ENCODE measurements at places on chromosomes 2 and 18. TPM values are rescaled to one million over a fixed set of nuclear protein-coding genes. Genes with fewer than 3 reads are reported as not detected.

DNA sequence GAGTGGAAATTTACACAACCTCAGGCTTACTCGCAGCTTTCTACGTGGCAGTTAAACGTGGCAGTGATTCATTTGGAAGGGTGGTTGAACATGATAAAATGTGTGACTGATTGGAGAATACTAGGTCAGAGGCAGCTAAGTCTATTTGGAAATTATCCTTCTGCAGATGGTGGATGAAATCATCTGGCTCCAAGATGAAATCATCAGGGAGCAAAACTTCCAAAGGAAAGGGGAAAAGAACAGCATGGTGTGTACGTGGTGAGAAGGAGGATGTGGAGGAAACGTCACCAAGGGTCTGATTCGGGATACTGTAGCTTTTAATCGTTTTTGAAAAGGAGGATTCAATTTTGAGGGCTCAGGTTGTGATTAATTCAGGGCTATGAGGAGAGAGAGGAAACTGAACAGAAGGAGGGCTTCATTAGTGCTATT is 47.9 kb downstream of the COL3A1 start:
- DNase-seq, result peak; percentile 30

GRCh38 chr18:498931-499775 is 1.3 kb downstream of the COLEC12 start:
- DNase-seq, result peak; percentile 64

DNA sequence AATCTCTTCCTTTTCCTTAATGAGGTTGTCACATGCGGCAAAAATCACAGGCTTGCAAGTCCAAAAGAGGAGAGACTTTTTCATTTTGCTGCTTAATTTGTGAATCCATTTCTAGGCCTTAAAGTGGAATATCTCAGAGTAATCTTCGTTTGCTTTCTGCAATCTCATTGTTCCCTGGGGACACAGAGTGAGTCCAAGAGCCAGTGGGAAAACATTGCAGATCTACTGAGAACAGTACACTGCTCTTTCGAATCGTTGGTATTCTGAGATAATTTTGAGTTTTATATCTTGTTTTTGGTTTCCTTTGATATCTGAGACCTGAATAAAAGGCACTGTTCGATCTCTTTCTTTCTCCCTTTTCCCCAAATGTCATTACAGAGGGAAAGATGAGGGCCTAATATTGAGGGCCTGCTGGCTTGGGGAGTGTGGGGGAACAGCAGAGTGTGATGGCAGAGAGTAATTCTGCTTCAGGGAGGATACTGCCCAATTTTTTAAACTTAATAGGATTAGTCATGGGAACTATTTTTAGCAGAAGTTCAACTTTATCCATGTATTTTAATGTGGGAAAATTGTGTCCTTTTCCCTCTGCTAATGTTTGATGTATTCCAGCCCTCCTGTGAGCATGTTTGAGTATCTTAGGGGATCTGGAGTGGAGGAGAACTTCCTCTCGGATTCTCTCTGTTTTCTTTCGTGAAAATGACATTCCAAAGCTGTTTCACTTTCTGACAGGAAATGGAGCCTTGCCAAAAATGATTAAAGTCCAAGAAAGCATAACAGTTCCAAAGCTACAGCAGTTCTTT is 418.2 kb upstream of the ZEB2 start:
- peak; percentile 87 for DNase-seq

DNA sequence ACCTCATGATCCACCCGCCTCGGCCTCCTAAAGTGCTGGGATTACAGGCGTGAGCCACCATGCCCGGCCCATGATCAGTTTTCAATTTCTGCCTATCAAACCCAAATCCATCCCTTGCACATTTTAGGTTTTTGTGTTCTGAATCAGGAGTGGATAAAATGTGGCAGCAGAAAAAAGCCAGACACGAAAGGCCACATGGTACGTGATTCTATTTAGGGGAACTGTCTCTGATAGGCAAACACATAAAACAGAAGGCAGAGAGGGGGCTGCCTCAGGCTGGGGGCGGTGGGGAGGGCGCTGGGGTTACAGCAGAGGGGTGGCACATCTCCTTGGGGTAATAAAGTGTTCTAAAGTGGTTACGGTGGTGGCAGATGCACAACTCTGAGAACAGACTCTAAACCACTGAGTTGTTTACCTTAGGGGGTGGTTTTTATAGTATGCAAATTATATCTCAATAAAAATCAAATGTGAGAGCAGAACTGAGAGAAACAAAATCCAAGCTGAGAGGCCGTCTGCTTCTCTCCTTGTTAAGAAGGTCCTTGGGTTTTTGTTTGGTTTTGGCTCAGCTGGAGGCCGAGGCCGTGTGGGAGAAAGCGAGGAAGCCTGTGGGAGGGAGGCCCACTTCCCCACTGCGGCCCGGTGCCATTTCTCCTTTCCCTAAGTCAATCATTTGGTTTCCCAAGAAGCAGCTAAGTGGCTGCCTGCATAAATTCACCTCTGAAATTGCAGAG is 78.0 kb downstream of the SOWAHC start:
- no peak for DNase-seq

DNA sequence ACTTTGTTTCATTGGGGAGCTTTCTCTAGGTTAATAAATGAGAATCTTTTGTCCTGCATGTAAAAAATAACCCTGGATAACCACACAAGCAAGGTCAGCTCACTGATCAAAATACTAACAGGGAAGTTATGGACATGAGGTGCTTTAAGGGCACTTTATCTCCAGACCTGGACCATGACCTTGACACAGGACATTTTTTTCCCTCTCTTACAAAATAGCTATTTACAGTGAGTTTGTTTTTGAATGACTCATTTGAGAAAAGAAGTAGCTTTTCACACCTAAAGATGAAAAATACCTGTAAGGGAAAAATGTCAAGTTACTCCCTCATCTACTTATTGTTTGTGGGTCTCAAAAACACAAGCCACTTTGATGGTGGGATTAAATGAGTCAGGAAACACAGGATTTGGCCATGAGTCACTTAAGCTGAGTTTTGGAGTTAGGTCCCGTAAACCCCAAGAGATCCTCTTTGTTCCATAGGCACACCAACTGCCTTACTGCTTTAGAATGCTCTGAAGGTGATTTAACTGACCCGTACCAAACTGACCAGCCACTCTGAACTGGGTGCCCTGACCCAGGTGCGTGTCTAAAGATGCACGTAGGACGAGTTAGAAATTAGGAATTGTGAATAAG is 479.3 kb upstream of the NXPH2 start:
- no peak for DNase-seq

Gene NYAP2
- not detected for total RNA-seq

Gene DTNA
- total RNA-seq, result 0.44 TPM

Gene PRADC1
- 19.2 TPM for total RNA-seq

Data from lung microvascular endothelial cell (primary cell).